Right lung (tissue), 10 donors: ENCODE measurements at places on chromosomes 3 and 15. TPM values are rescaled to one million over a fixed set of nuclear protein-coding genes. Genes with fewer than 3 reads are reported as not detected.
A peak's percentile ranks its signal among the peaks of the same experiment; 100 is the strongest.

Gene HYKK
- 6.1 TPM for polyA plus RNA-seq

Gene NTRK3
- 7.9 TPM for polyA plus RNA-seq

Gene ABI3BP
- 72.7 TPM for polyA plus RNA-seq

Gene LMAN1L
- 0.18 TPM for polyA plus RNA-seq

Gene MLF1
- 78.0 TPM for polyA plus RNA-seq

Gene ITGA11
- 1.2 TPM for polyA plus RNA-seq

Gene SPINK8
- polyA plus RNA-seq, result not detected

Gene SLC9C1
- polyA plus RNA-seq, result 0.85 TPM

Gene WDR93
- polyA plus RNA-seq, result 1.2 TPM

DNA sequence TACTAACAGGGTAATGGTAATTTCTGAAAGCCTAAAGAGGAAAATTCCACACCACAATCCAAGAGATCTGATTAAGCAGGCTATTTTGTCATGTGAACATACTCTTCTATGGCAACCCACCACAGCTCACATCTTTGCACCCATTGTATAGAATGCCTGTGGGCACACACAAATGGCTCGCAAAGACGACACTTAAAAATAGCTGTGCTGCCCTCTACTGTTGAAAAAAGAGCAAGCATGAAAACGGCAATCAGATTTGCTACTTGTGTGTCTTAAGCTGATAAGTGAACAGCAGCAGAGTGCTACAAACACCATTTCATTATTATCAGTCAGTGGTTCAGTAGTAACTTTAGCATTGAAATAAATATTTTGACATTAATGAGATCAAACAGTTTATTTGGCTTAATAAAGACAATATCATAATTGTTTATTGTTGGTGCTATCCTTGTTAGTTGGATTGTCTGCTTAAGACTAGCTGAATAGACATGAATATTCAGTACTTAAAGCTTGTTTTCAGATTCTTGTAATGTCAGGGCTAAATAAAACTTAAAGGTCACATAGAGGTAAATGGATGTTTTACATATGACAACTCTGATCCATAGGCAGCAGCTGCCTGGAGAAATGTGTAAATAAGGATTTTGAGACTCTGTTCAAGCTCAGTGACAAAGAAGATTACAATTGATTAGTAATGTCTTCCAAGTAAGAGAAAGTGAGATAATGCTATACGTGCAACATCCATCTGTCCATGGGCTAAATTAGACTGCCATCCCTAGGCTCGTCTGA, 199.1 kb downstream of the LRRN1 start:
- peak; percentile 31 for DNase-seq

GRCh38 chr3:168495932-168496331, 400.2 kb upstream of the GOLIM4 start:
- DNase-seq, result no peak

DNA sequence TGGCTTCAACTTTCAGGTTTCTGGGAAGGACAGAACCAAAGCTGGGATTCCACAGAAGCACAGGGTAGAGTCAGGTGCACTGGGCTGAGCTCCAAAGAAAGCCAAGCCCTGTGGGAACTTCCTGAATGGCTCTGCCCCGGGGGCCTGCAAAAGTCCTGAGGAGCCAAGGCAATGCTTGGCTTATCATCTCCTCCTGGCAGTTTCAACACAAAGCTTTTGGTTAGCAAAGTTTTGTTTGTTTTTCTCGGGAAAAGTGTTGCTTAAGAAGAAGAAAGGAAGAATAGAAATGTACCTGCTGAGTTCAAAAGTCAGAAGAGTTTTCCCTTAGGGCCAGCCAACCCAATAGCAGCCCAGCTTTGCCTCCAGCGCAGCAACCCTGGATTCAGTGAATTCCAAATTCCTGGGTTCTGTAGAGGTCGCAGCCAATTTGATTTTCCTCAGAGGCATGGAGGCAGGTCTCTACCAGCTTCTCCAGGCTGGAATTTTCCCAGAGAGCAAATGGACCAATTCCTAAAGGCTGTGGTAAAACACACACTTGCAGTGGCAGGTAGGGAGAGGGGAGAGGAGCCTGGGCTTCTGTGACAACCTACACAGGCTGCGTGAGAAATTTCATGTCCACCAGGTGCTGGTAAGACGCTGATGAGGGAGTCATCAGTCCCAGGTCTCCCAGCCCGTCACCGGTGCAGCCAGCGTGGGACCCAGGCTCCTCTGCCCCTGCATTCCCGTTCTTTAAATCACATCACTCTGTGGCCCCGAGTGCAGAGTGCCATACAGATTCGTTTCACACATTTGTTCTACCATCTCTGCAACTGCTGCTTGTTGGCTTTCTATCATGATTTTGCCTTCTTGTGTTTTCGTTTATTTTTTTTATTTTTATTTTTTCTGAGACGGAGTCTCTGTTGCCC, 54.3 kb upstream of the SNRPA1 start:
- DNase-seq, result no peak

GRCh38 chr3:28940530-28940929, 340.3 kb upstream of the RBMS3 start:
- peak; percentile 49 for DNase-seq

GRCh38 chr3:122942937-122943827, 84.4 kb downstream of the SEMA5B start:
- DNase-seq, result peak; percentile 68

DNA sequence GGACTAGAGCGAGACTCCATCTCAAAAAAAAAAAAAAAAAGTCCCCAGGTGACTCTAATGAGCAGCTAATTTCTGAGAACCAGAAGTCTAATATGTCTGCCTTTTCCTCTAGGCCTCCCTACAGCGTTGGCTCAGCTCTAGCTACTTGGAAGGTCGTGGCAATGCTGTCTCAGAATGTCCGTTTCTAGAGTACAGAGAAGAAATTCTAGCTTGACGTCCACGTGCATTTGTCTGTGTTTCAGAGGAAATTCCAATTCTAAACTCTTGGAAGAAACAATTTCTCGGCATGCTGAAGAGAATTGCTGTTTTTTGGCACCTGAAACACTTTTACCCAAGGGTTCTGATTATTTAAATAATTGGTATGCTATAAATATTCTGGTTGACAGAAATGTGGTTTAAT, 78.8 kb downstream of the SOX2 start:
- DNase-seq, result no peak

DNA sequence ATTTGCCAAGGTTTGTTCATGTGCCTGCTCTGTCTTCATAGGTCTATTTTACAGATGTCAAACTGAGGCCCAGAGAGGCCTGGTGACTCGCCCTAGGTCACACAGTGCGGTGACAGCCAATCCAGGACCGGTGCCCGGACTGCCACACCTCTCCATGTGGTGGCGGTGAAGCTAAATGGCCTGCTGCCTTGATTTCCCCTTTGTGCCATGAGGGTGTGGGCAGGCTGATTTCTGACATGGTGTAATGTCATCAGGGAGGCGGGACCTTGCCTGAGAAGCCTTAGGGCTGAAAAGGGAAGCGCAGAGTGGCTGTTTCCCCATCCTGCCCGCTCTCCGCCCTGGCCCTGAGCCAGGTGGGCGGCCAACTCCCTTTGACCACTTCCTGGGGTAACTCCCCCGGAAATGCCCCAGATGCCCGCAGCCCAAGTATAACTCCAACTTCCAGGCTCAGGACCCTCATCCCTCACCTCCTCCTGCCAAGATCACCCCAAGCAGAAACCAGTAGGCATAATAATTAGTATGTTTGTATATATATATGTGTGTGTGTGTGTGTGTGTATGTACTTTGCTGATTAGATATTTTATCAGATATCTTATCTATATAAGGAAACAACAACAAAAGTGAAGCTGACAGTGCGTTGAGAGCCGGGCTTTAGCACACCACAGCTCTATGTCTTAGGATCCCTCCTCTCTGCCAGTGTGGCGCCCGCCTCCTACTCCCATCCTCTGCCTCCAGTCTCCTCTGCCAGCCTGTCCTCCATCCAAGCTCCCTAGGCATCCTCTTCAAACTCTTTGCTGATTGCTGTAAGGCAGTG, 63.9 kb downstream of the IQSEC1 start:
- DNase-seq, result no peak

DNA sequence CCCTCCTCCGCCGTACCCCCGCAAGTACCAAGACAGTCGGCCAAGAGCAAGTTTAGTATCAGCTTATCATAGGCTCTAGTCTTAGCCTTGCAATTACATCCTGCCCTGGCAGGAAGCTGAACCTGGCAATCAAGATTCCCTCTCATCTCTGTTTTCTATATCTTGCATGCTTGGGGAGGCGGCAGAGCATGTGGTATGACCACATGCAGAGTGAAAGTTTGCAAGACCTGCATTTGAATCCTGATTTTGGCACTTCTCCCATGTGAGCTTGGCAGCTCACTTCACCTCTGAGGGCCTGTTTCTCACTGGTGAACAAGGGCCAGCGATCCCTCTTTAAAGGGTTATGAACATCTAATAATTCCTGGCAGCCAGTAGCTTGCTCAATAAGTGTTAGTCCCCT, 106.1 kb upstream of the FRMD4B start:
- DNase-seq, result no peak

DNA sequence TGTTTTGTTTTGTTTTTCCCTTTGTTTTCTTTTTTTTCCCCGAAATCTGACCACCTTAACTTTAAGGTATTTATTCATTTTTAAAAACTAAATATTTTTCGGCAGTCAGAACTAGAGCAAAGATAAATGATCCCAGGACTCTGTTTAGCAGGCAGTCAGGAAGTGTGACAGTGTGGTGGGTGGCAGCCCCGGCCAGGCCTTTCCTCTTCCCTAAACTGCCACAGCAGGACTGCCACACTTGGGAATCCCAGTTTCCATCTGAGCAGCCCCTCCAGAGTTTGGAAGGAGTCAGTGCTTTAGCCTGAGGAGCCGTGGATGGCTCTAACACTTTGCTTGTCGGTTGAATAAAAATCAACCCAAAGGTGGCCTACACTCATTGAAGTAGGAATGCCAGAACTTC, 6.9 kb downstream of the CCRL2 start:
- DNase-seq, result no peak

- no peak for DNase-seq
These were observed 120.3 kb downstream of the ARRDC4 start for GRCh38 chr15:98080791-98081190.

- no peak for DNase-seq
These were observed 140.6 kb downstream of the RBPMS2 start for GRCh38 chr15:64634576-64635498.

DNA sequence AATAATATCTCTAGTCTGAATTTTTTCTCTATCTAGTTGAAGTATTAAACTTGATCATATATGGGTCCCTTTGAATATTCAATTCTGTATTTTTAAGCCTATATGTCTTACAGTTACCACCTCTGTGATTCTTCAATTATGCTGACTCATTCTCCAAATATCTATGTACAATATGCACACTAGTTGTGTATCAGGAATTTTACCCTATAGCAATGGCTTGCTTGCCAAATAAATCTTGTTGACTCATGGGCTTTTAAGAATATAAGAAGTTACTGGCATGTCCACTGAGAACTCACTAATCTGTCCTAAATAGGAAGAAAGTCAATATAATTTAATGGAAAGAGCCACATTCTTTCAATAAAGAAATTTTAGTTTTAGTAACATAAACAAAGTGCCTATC, 656.3 kb downstream of the RBMS3 start:
- DNase-seq, result no peak

GRCh38 chr15:29871401-29871800, 49.1 kb upstream of the TJP1 start:
- no peak for DNase-seq

DNA sequence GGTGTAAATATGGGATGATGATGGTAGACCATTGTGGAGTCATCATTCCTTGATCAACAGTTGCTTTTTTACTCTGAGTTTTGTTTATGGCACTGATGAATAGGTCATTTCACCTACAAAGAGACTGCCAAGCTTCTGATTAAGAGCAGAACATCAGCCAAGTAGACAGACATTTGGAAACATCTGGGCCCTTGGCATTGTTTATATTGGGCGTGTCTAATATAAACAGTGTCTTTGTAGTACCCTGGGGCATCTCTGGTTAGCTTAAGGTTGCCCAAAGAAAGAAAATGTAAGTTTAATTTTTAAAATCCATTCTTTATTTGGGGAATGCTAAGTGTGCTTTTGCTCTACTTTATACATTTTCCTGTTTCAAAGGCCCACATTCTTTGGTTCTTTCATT, 377.0 kb downstream of the FEZF2 start:
- no peak for DNase-seq

GRCh38 chr15:92733090-92733933, 77.7 kb upstream of the FAM174B start:
- no peak for DNase-seq
